ENCODE measurements at places on chromosomes 5 and 9.

- no peaks in the 10 kb centered on the region for H3K36me3 ChIP-seq
- no peaks in the 10 kb centered on the region for H3K4me1 ChIP-seq
- H3K27me3 ChIP-seq: no peaks in the 10 kb centered on the region
- no peak overlapping the region for H3K27ac ChIP-seq
- no peak overlapping the region for H3K4me3 ChIP-seq
Measured at GRCh38 chr9:115382865-115383264, 264.9 kb upstream of the TNC start.

GRCh38 chr5:111432883-111433536 lies 79.3 kb downstream of the STARD4 start:
- peak; percentile 46 for DNase-seq
- H3K36me3 ChIP-seq: no peaks in the 10 kb centered on the region
- no peak overlapping the region for H3K4me3 ChIP-seq
- no peaks in the 10 kb centered on the region for H3K27me3 ChIP-seq
- H3K27ac ChIP-seq: no peak overlapping the region

GRCh38 chr5:170486371-170486770 lies 17.4 kb upstream of the KCNIP1 start:
- H3K27ac ChIP-seq: no peak overlapping the region
- no peak overlapping the region for H3K4me3 ChIP-seq
- no peaks in the 10 kb centered on the region for H3K4me1 ChIP-seq
- H3K36me3 ChIP-seq: no peaks in the 10 kb centered on the region
- H3K27me3 ChIP-seq: no peaks in the 10 kb centered on the region

GRCh38 chr5:4831325-4831724 lies 308.8 kb upstream of the ADAMTS16 start:
- no peaks in the 10 kb centered on the region for H3K27me3 ChIP-seq
- H3K4me1 ChIP-seq: no peaks in the 10 kb centered on the region
- no peak overlapping the region for H3K4me3 ChIP-seq
- H3K27ac ChIP-seq: no peak overlapping the region

- no peaks in the 10 kb centered on the region for H3K4me1 ChIP-seq
- no peak overlapping the region for H3K27ac ChIP-seq
- no peaks in the 10 kb centered on the region for H3K36me3 ChIP-seq
Measured at GRCh38 chr9:85248514-85249312, 493.0 kb downstream of the AGTPBP1 start.

GRCh38 chr9:137222190-137223077 lies at the start of gene RNF208:
RNF208 (minus strand) TSS chr9:137222240; CDS start chr9:137221212, 1,028 bp downstream.
- H3K36me3 ChIP-seq: no peaks in the 10 kb centered on the region
- H3K27ac ChIP-seq: peak within 1 kb of the TSS; percentile 15
- peaks cover 19% of the 10 kb centered on the region for H3K4me1 ChIP-seq
- no peak for DNase-seq

GRCh38 chr5:142997591-142997990 lies 227.4 kb downstream of the ARHGAP26 start:
- no peak for DNase-seq
- no peak overlapping the region for H3K4me3 ChIP-seq
- H3K27me3 ChIP-seq: no peaks in the 10 kb centered on the region
- H3K4me1 ChIP-seq: peaks cover 6% of the 10 kb centered on the region
- H3K36me3 ChIP-seq: no peaks in the 10 kb centered on the region
- no peak overlapping the region for H3K27ac ChIP-seq

GRCh38 chr9:91298311-91298710 lies 63.4 kb downstream of the AUH start:
- H3K27me3 ChIP-seq: no peaks in the 10 kb centered on the region
- DNase-seq: peak; percentile 55
- peak overlapping the region; percentile 51 for H3K27ac ChIP-seq
- no peak overlapping the region for H3K4me3 ChIP-seq
- H3K36me3 ChIP-seq: peaks cover 15% of the 10 kb centered on the region

GRCh38 chr5:57225553-57225952 lies 51.7 kb downstream of the GPBP1 start:
- no peak for DNase-seq
- no peak overlapping the region for H3K4me3 ChIP-seq
- H3K27ac ChIP-seq: no peak overlapping the region
- H3K4me1 ChIP-seq: 0 out of 2 replicates have a peak, but pooled peaks cover under 1% of the 10 kb centered on the region
- H3K27me3 ChIP-seq: no peaks in the 10 kb centered on the region

DNA sequence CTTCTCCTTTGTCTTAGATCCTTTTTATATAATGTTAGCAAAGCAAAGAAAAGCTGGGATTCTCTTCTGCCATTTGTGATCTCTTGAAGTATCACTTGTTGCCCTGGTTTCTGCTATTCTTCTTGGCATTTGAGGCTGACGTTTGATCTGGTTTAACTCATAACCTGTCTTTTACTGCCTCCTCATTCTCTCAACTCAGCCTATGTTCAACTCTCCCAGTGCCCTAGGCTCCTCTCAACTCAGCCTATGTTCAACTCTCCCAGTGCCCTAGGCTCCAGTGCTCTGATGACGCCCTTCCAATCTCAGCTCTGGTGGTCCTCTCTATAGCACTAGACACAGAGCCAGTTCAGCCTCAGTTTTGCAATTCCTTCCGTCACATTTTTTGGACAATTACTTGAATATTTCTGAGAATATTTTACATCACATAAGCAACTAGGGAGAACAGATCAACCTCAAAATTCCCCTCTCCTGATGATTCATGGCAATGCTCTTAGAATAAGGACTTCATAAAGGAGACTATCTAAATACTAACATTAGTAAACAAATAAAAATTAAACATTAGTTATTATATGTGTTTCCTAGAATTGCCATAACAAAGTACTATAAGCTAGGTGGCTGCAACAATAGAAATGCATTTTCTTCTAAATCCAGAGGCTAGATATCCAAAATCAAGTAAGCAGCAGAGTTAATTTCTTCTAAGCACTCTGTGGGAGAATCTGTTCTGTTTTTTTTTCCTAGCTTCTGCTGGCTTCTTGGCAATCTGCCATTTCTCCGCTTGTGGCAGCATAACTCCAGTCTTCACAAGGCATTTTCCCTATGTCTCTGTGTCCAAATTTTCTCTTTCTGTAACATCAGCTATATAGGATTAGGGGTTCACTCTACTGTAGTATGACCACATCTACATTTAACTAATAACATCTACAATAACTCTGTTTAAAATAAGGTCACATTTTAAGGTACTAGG lies 662.1 kb upstream of the FTMT start:
- no peak overlapping the region for H3K27ac ChIP-seq
- no peaks in the 10 kb centered on the region for H3K36me3 ChIP-seq

- H3K27me3 ChIP-seq: no peaks in the 10 kb centered on the region
- peak within 1 kb of the TSS; percentile 81 for H3K27ac ChIP-seq
- no peaks in the 10 kb centered on the region for H3K36me3 ChIP-seq
- peaks cover 7% of the 10 kb centered on the region for H3K4me1 ChIP-seq
- peak; percentile 67 for DNase-seq
- peak within 1 kb of the TSS; percentile 93 for H3K4me3 ChIP-seq
Measured at GRCh38 chr5:170861917-170862766, at the start of gene RANBP17. RANBP17 (plus strand) TSS chr5:170862018.

DNA sequence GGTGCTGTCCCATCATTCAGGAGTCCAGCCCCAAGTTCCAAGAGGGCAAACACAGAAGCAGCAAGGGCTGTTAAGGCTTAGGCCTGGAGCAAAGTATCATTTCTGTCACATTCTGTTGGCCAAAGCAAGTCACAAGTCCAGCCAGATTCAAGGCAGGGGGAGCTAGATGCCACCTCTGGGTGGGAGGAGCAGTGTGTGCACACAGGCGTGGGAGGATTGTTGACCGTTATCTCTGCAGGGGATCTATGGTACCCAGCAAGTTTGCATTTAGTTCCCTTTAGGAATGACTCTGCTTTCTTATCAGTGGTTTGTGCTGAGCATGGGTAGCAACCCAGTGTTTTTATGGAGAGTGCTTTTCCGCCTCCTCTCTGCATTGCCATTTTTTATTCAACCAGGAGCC lies 278.9 kb downstream of the NR3C1 start:
- no peaks in the 10 kb centered on the region for H3K36me3 ChIP-seq
- no peaks in the 10 kb centered on the region for H3K27me3 ChIP-seq
- no peaks in the 10 kb centered on the region for H3K4me1 ChIP-seq
- no peak for DNase-seq
- H3K27ac ChIP-seq: no peak overlapping the region

- DNase-seq: no peak
- H3K27ac ChIP-seq: no peak overlapping the region
- H3K4me3 ChIP-seq: no peak overlapping the region
- H3K27me3 ChIP-seq: no peaks in the 10 kb centered on the region
- H3K36me3 ChIP-seq: no peaks in the 10 kb centered on the region
Measured at GRCh38 chr5:116546033-116546742, 28.4 kb downstream of the SEMA6A start.

- H3K27ac ChIP-seq: no peak overlapping the region
- H3K4me3 ChIP-seq: no peak overlapping the region
- DNase-seq: no peak
- peaks cover 12% of the 10 kb centered on the region for H3K36me3 ChIP-seq
- peaks cover 26% of the 10 kb centered on the region for H3K4me1 ChIP-seq
Measured at GRCh38 chr5:139688751-139689372, 40.7 kb downstream of the CXXC5 start.

- H3K27ac ChIP-seq: no peak overlapping the region
- peak; percentile 69 for DNase-seq
- H3K4me1 ChIP-seq: peaks cover 2% of the 10 kb centered on the region
Measured at GRCh38 chr5:58080573-58080972, 379.3 kb downstream of the PLK2 start.

Measured in IMR-90 (cell line).